Bronchial epithelial cell (primary cell): ENCODE measurements at places on chromosomes 5 and 9.

GRCh38 chr5:145996135-145996534 lies 59.8 kb downstream of the SH3RF2 start:
- DNase-seq: peak; percentile 28

GRCh38 chr9:88792502-88792901 lies 198.8 kb upstream of the S1PR3 start:
- no peak for DNase-seq

GRCh38 chr5:172564188-172564587 lies 76.9 kb upstream of the NEURL1B start:
- DNase-seq: peak; percentile 25

DNA sequence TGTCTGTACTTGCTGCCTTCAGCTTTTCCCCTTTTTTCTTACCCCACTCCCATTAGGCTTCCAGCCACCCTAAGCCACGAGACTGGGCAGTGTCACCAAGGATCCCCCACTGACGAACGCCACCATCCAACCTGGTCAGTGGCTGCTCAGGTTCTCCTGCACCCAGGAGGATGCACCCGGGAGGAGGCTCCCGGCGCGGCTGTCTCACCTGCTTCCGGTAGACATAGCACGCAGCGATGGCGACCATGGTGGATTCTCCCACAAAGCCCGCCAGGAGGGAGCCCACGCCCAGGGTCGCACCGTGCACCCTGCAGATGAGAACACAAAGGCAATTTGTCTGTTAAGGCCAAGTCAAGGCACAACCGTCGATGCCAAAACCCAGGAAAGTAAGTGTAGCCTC lies 48.1 kb downstream of the OTULIN start:
- no peak for DNase-seq

DNA sequence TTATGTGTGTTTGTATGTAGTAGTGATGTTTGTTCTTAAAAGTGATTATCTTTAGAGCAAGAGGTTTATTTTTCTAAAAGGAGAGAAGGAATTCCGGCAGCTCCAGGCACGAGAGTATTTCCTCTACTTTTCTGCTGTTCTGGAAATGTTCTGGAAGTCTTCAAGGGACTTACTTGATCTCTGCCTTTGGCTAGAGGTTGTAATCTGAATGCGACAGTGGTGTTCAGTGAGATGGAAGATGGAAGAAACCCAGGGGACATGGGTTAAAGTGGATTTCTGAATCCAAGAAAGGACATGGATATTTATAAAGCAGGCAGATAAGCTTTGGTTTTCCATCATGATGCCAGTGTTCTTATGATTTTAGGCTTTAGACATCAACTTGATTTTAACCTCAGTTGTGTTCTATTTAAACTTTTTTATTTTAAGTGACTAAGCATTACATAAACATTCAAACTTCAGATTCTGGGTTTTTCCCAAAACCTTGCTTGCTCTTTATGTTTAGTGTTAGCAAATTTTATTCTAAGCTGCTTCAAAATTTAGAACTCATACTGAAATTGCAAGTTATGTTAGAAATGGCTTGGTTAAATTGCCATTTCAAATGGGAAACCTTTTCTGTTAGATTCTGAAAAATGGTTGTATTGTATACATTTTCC lies 3.6 kb downstream of the GPR21 start:
- no peak for DNase-seq

GRCh38 chr5:63843190-63843589 lies 119.1 kb downstream of the HTR1A start:
- DNase-seq: no peak

DNA sequence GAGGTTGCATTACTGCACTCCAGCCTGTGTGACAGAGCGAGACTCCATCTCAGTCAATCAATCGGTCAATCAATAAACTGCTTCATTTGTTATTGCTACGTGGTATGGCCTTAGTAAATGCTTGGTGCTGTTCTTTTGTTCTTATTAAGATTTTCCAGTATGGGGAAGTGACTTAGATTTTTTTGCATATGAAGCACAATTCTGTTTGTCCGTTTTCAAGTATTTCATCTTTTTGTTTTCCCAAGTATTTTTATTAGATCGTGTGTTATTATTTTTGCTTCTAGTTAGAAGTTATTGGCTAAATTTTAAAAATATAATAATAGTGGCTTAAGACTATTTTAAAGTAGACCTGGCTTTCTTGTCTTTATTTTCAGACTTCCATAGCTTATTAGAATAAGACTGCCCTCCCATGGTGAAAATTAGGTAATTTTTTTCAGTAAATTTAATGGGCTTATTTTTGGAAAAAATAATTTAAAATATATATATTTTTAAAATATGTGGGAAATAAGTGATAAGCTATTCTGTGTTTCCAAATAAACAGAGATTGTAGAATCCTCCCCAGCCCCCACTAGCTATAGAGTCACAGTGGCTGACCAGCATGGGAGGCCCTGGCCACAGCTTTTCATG lies 14.7 kb upstream of the OMD start:
- peak; percentile 17 for DNase-seq

DNA sequence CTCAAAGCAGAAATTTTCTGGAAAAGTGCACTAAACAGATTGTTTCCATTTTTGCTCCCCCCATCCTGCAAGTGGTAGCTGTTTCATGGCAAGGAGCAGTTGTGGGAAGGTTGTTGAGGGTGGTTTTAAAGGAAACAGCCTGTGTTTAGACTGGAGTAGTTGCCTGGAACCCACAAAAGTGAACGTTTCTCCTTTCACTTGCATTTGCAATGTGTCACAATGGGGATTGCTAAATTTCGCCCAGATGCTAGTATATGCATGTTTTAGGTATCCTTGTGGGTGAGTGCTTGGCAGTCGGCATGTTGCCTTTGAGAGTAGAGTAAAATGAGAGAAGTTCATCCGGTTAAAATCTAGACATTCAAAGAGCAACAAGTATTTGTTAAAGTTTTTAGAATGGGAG lies 1099.9 kb upstream of the DMAC1 start:
- DNase-seq: peak; percentile 77

- DNase-seq: no peak
These were observed 298.7 kb downstream of the FBXL17 start for GRCh38 chr5:108083232-108083631.

DNA sequence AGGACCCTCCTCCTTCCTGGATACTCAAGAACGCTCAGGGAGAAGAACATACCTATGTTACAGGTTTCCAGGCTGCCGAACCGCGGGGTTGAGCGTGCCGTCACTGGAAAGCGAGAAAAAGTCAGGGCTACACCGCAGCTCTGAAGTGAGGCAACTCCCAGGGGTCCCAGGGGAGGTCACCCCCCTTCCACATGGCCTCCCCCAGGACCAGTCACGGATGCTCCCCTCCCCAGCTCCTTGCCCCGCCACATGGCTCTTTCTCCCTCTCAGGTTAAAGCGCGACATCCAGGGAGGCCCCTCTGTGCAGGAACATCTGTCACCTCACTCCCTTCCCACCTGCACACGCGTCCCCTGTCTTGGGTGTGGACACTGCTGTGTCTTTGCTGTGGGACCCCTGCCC lies 44.0 kb upstream of the ZNF354A start:
- DNase-seq: no peak

DNA sequence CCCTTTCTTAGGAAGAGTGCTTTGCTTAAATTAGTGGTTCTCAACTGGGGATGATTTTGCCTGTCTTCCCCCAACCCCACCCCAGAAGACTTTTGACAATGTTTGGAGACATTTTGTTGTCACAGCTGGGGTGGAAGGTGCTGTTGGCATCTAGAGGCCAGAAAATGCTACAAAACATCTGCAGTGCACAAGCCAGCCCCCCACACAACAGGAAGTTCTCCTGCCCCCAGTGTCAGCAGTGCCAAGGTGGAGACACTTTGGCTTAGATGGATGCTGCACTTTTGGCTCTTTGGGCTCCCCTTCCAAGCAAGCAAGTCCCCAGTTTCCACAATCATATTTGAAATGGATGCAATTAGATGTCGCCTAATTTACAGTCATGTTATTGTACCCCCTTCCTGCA lies 2.7 kb downstream of the HEMGN start:
- DNase-seq: no peak

- no peak for DNase-seq
These were observed 33.7 kb downstream of the SNX18 start for GRCh38 chr5:54551292-54551691.

GRCh38 chr5:10459080-10460055 lies 17.7 kb downstream of the ROPN1L start:
- DNase-seq: no peak

GRCh38 chr9:119221276-119221675 lies 148.0 kb downstream of the BRINP1 start:
- DNase-seq: no peak

GRCh38 chr9:123327697-123328100 lies 28.3 kb upstream of the CRB2 start:
- DNase-seq: peak; percentile 83

GRCh38 chr9:15305470-15305869 lies 1.5 kb downstream of the TTC39B start:
- DNase-seq: no peak

- no peak for DNase-seq
These were observed 279.6 kb upstream of the TMEM161B start for GRCh38 chr5:88548136-88548805.

- no peak for DNase-seq
These were observed 600.2 kb upstream of the TLE4 start for GRCh38 chr9:78971540-78971939.

DNA sequence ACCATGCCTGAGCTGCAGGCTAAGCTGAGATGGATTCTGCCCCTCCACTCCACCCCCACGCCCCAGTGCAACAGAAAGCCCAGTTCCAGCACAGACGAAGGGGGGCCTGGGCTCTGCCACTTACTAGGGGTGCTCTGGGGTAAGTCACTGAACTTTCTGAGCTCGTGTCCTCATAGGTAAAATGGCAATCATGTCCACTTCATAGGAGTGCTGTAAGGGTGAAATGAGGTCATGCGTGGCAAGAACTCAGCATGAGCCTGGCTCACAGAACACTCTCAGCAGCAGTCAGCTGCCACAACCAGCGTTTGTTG lies 8.4 kb upstream of the PSD2 start:
- no peak for DNase-seq

GRCh38 chr5:160851451-160851850 lies 560 bp downstream of the ATP10B start:
- no peak for DNase-seq

- no peak for DNase-seq
These were observed 169.1 kb downstream of the CSNK1G3 start for GRCh38 chr5:123681061-123681460.

GRCh38 chr5:174313615-174314014 lies 268.1 kb downstream of the NSG2 start:
- no peak for DNase-seq

DNA sequence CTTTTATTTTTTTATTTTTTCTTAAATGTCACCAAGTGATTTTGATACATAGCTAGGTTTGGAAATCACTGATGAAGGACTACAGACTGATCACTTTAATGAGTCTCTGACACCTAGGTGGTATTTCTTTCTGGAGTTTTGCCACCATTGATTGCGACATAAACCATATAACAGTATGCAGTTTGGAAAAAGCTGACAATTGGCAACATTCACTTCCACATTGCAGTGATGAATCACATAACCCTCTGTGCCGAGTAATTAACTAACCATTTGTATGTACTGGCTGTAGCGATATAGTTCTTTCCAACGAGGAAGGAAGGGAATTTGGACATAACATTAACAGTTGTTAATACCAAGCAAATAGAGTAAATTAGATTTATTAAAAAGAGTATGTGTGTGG lies 222.9 kb upstream of the EFNA5 start:
- DNase-seq: peak; percentile 84

DNA sequence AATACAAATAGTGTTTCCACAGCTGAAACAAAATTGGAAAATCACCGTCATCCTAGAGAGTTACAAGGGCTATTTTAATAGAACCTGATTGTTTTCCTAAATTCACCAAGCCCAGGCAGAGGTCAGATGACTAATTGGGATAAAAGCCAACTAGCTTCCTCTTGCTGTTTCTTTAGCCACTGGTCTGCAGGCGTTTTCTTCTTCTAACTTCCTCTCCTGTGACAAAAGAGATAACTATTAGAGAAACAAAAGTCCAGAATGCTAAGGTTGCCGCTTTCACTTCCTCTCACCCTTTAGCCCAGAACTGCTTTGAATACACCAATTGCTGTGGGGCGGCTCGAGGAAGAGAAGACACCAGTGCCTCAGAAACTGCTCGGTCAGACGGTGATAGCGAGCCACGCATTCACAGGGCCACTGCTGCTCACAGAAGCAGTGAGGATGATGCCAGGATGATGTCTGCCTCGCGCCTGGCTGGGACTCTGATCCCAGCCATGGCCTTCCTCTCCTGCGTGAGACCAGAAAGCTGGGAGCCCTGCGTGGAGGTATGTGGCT lies at the start of gene TLR4:
TSS of gene TLR4 (plus strand) at position 380 of the 552 bp plus-strand sequence. CDS start at position 450, 70 bp downstream.
- peak; percentile 56 for DNase-seq

- no peak for DNase-seq
These were observed 181.2 kb downstream of the GLIS3 start for GRCh38 chr9:4118666-4119065.

GRCh38 chr5:122756264-122756911 lies 18.5 kb upstream of the SNX2 start:
- peak; percentile 86 for DNase-seq

GRCh38 chr5:169467041-169467771 lies 116.4 kb upstream of the SPDL1 start:
- no peak for DNase-seq

- no peak for DNase-seq
These were observed 65.0 kb downstream of the C9orf152 start for GRCh38 chr9:110142868-110143481.

DNA sequence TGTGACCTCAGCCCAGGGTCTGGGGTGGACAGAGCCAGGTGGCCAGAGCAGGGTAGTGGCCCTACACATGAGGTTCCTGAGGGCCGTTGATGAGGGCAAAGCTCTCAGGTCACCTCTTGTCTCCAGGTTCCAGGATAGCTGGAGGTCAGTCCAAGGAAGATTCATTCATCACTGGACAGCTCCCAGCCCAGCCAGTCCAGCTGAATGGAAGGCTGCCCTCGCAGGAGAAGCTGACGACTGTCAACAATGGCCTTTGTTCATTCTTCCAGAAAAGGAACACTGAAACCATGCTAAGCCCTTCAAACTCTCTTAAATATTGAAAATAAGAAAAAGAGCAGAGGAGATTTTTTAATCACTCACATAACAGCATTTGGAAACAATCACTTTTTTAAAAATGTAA lies 169.7 kb upstream of the TBCA start:
- no peak for DNase-seq

- DNase-seq: peak; percentile 79
These were observed 63.7 kb upstream of the PPP2CA start for GRCh38 chr5:134289509-134290113.

DNA sequence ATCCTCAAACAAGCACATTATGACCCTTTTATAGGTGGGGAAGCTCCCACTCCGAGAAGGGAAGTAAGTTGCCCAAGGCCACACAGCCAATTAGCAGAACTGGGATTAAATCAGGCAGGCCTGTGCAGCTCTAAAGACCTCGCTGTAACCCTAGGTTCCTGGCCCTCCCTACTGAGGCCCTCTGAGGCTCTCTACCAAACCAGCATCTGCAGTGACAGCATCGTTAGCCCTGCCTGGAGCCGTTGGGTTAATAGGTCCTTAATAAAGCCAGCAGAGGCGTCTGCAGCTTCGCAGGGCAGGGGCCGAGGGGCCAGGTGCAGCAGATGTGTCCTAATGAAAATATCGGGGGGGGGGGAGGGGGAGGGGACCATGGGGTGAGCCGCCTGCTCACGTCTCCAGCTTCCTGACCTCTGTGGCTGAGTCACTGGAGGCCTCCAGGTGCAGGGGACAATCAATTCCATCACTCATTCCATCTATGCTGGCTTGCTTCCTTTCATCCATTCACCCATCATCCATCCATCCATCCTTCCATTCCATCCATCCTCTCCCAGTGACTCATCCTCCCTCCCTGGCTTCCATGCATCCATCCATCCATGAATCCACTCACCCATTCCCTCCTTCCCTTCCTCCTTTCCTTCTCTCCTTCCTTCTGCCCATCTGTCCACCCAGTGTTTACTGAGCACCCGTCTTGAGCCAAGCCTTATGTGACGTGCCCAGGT lies 203.9 kb downstream of the C9orf50 start:
- no peak for DNase-seq

- peak; percentile 17 for DNase-seq
These were observed 55.8 kb upstream of the ARRDC3 start for GRCh38 chr5:91438871-91439270.
